ENCODE measurements at places on chromosomes 7 and 10. TPM values are rescaled to one million over a fixed set of nuclear protein-coding genes. Genes with fewer than 3 reads are reported as not detected.

The POP7 gene
- 40.9 TPM for total RNA-seq

The PRKAR2B gene
- 1.6 TPM for total RNA-seq

The FGFR2 gene
- not detected for total RNA-seq

The FBXO24 gene
- 3.6 TPM for total RNA-seq

The RADIL gene
- 0.53 TPM for total RNA-seq

The NRBF2 gene
- total RNA-seq, result 30.1 TPM

DNA sequence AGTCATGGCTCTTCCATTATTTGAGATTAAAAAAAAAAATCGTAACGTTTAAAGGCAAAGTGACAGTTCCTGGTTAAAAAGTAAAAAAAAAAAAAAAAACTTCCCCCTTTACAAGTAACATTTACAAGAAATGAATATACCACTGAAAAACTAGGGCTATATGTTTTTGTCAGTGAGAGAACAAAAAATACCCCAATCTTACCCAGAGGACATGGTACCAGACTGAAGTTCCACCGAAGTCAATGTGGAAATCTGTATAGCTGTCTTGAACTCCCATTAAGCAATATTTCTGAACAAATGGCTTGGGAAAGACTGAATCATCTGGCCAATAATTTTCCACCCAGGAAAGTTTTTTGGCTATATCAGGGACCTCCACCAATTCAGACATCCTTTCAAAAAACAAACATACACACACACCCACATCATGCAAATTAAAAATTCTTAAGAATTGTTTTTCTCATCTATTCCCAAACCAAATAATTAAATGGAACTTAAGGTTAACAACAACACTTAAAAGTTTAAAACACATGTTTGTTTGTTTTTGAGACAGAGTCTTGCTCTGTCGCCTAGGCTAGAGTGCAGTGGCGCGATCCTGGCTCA is 50.2 kb downstream of the KDM7A start:
- DNase-seq, result no peak
- no peak overlapping the region for H3K27ac ChIP-seq
- H3K36me3 ChIP-seq, result peaks cover 13% of the 10 kb centered on the region
- no peaks in the 10 kb centered on the region for H3K27me3 ChIP-seq
- H3K4me3 ChIP-seq, result no peak overlapping the region

DNA sequence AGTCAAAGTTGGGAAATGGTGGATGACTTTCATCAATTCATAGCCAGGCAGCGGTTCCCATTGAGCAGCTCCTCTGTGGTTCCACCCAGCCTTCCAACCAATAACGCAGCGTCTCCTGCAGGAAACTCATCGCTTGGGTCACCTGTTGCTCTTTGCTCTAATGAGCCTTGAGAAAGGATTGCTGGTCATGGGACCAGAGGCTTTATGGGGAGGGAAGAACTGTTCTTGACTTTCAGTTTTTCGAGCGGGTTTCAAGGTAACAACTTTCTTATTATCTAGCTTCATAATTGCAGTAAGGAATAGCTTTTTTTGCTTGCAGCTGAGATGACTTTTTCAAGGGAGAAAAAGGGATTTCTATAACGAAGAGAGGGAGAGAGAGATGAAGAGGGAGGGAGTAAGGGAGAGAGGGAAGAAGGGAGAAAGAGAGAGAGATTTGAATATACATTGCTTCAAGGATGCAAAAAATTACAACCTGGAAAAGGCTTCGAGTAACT is 405 bp upstream of the ENTPD1 start:
- peaks cover 34% of the 10 kb centered on the region for H3K27me3 ChIP-seq
- H3K4me1 ChIP-seq, result peaks cover 27% of the 10 kb centered on the region
- DNase-seq, result no peak
- no peak overlapping the region for H3K27ac ChIP-seq

- no peak overlapping the region for H3K4me3 ChIP-seq
- peaks cover 26% of the 10 kb centered on the region for H3K4me1 ChIP-seq
- H3K27ac ChIP-seq, result no peak overlapping the region
- DNase-seq, result no peak
- no peaks in the 10 kb centered on the region for H3K27me3 ChIP-seq
- H3K36me3 ChIP-seq, result no peaks in the 10 kb centered on the region
These were observed 112.4 kb downstream of the ST7 start for GRCh38 chr7:117065571-117066150.

DNA sequence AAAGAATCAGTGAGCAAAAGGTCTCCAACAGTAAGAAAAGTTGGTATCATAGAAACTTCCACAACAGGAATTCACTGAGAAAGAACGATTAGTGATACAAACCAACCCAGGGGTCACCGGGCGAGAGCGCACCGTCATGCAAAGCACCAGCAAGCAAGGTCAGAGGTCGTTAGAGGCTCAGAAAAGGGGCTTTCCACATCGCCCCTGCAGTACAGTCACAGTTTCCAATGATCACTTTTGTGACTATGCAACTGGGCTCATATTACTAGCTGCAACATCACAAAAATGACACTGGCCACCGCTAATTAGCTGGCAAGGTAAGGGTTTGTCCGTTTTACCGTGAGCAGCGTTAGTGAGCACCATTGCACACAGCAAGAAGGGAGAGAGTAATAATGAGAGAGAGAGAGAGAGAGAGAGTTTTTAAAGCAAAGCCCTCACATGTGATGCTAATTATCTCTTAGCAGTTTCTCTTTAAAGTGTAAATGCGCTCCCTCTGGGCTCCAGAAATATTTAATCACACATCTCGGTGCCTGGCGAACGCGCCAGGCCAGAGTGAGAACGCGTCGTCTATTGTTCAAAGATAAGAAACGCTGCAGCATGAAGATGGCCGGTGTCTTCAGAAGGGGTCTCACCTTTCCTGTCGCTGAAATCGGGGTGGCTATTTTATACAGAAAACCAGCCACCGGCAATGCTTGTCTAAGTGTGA is 237.5 kb downstream of the DNAJB6 start:
- H3K4me3 ChIP-seq, result peak overlapping the region; percentile 36
- H3K4me1 ChIP-seq, result peaks cover 54% of the 10 kb centered on the region
- peak; percentile 19 for DNase-seq
- peak overlapping the region; percentile 22 for H3K27ac ChIP-seq
- H3K27me3 ChIP-seq, result peaks cover 6% of the 10 kb centered on the region
- H3K36me3 ChIP-seq, result no peaks in the 10 kb centered on the region

DNA sequence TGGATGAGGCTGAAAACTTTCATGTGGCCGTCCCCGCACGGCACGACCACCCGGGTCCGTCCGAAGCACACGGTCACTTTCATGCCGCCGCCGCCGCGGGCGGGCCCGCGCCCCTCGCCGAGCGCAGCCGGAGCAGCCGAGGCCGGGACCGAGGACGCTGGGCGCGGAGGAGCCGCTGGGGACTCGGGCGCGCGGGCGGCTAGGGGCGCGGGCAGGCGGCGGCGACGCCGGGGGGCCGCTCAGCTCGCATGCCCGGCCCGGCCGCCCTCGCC is 247 bp downstream of the PARD3 start:
- peaks cover 62% of the 10 kb centered on the region for H3K27me3 ChIP-seq
- peaks cover 12% of the 10 kb centered on the region for H3K4me1 ChIP-seq
- no peak overlapping the region for H3K4me3 ChIP-seq
- H3K36me3 ChIP-seq, result no peaks in the 10 kb centered on the region

DNA sequence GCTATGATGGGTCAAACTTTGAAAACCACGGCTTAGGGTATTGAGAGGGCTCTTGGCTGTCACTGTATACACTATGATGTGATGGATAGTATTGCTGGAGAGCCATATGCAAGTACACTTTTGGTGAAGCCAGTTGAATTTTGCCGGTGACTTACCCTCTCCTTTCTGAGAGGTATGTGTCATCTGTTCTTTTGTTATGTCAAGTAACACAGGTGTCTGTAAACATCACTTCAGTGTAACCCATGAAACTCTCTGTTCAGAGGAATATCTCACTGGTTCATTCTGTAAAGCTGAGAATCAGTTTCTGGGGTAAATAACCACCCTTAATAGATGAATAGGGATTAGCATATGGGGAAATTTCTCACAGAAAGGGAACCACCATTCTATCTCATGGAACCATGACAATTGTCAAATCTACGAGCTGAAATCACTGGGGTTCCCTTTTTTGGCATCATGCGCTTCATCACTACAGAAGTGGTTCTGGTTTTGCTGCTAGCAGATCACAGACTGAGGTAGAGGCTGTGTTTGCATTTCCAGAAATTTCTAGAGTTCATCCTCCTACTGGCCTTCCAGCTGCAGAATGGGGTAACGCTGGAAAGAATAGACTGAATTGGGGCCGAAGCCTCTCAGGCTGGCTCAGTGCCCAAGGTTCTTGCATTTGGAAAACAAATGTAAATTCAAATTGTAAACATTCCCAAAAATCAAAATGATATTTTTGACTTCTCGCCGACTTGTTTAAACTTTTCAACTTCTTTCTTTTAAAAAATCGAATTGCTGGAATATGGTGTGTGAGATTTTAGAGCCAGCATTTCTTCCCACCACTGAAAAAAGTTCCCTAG is 83.3 kb upstream of the CREB5 start:
- no peaks in the 10 kb centered on the region for H3K36me3 ChIP-seq
- no peak for DNase-seq
- peaks cover 6% of the 10 kb centered on the region for H3K27me3 ChIP-seq
- H3K4me1 ChIP-seq, result peaks cover 42% of the 10 kb centered on the region
- H3K27ac ChIP-seq, result no peak overlapping the region
- no peak overlapping the region for H3K4me3 ChIP-seq

DNA sequence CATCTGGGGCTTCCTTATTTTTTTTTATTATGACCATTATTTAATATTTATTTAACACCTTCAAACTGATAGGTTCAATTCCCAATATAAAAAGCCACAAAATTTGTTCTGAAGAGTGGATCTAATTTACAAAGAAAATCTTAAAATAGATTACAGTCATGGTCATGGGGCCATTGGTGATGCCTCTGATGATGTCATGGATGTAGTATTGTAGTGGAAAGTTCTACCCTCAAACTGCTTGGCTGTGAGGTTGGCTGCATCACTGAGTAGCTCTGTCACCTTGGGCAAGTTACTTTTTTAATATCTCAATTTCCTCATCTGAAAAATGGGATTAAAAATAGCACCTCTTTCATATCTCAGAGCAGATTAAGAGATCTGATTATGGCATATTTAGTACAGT is 128.5 kb downstream of the DKK1 start:
- no peak overlapping the region for H3K27ac ChIP-seq
- no peak overlapping the region for H3K4me3 ChIP-seq
- no peaks in the 10 kb centered on the region for H3K36me3 ChIP-seq
- no peaks in the 10 kb centered on the region for H3K27me3 ChIP-seq
- no peaks in the 10 kb centered on the region for H3K4me1 ChIP-seq

GRCh38 chr7:148400101-148400500 is 190.5 kb upstream of the C7orf33 start:
- no peak for DNase-seq
- H3K27ac ChIP-seq, result no peak overlapping the region
- no peaks in the 10 kb centered on the region for H3K4me1 ChIP-seq

GRCh38 chr7:82435769-82436168 is 7.8 kb downstream of the CACNA2D1 start:
- H3K36me3 ChIP-seq, result no peaks in the 10 kb centered on the region
- no peak overlapping the region for H3K4me3 ChIP-seq
- no peak overlapping the region for H3K27ac ChIP-seq
- H3K4me1 ChIP-seq, result no peaks in the 10 kb centered on the region

DNA sequence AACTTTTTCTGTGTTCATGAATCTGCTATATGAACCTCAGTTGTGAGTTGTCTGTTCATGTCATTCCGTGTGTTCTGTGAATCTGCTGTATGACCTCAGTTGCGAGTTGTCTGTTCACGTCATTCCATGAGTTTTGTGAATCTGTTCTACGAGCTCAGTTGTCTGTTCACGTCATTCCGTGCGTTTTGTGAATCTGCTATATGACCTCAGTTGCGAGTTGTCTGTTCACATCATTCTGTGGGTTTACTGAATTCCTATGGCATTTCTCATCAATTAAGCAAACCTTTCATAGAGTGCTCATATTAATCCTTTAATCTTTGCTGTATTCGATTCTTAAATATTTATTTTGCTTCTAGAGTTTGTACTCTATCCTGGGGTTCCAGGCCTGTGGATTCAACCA is 150.6 kb downstream of the DIP2C start:
- H3K4me3 ChIP-seq, result no peak overlapping the region
- H3K4me1 ChIP-seq, result peaks cover 6% of the 10 kb centered on the region
- H3K27me3 ChIP-seq, result peaks cover 28% of the 10 kb centered on the region
- H3K36me3 ChIP-seq, result no peaks in the 10 kb centered on the region
- H3K27ac ChIP-seq, result no peak overlapping the region

DNA sequence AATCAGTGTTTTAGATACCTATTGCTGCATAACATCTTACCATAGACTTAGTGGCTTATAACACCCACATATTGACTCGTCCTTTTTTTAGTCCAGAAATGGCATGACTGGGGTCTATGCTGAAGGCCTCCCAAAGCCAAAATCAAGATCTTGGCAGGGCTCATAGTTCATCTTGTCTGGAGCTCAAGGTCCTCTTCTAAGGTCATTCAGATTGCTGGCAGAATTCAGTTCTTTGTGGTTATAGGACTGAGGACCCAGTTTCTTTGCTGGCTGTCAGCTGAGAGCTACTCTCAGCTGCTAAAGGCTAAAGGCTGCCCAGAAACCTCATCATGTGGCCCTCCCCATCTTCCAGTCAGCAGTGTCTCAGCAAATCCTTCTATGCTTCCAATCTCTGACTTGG is 165.5 kb downstream of the FAM107B start:
- peaks cover 6% of the 10 kb centered on the region for H3K27me3 ChIP-seq
- peaks cover 64% of the 10 kb centered on the region for H3K4me1 ChIP-seq
- no peak overlapping the region for H3K27ac ChIP-seq
- H3K4me3 ChIP-seq, result no peak overlapping the region
- H3K36me3 ChIP-seq, result peaks cover 15% of the 10 kb centered on the region

DNA sequence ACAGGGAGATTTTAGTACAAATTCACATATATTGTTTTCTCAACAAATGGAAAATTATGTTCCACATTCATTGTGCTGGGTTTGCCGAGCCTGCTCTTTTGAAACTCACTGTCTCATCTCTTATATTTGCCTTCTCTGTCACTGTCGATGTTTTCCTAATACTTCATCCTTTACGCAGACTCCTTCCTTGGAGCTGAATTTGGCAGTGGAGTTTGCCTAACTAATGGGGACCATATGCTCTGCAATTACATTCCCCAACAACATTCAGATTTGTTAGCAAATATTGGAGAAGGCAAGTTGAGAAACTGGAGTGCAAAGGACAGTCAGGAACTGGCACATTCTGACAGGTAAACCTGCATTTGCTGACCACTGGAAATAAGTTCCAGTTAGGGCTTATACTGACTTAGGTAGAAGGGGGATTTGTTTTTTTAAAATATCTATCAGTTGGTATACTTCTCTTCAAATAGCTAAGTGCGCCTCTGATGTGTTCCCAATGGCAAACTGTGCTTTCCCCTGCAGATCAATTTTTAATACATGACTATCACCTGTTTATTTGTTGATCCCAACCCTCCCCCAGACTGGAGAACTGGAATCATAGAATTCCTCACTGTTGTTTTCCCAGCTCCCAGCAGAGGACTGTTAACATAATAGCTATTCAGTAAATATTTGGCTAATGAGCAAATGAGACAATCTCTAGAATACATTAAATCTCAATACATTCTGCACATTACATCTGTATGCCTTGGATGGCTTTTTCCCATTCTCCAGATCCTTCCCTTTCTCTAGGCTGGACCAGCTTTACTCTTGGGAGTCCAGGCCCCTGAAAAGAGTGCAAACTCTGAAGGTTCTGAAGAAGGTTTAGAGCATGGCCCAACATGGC is 769.3 kb downstream of the KCNMA1 start:
- no peak overlapping the region for H3K27ac ChIP-seq
- H3K4me3 ChIP-seq, result no peak overlapping the region
- H3K4me1 ChIP-seq, result no peaks in the 10 kb centered on the region
- no peaks in the 10 kb centered on the region for H3K36me3 ChIP-seq
- DNase-seq, result no peak
